Common myeloid progenitor, CD34-positive (primary cell): ENCODE measurements at places on chromosomes 2 and 18.

DNA sequence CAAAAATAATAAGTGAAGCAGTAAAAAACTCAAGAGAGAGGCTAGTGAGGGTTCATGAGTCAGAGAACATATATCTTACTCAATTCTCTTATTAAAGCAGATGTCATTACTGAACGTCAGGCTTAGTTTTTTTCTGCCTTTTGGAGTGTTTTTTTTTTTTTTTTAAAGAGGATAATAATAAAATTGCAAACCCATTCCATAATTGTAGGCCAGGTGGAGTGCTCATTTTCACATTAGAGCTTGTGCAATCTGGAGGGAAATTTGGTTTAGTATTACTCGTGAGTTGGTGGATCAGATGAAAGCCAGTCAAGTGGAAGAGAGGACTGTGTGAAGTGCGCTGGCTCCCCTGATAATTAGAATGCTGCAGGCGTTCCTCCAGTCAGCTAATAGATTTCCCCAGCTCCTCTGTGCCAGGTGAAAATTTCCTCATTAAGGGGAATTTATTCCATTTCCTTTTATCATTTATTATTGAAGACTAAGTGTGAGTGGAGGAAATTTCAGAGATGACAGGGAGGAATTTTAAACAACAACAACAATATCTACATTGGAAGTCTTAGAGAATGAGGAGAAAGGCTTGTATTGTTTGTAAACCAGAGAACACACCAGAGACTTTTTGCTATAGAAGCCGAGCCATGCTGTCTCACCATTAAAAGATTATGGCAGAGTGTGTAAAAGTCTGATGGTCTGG, 74.6 kb downstream of the CPS1 start:
- DNase-seq: no peak

- no peak for DNase-seq
Measured at GRCh38 chr2:241460631-241461030, 47.8 kb downstream of the STK25 start.

DNA sequence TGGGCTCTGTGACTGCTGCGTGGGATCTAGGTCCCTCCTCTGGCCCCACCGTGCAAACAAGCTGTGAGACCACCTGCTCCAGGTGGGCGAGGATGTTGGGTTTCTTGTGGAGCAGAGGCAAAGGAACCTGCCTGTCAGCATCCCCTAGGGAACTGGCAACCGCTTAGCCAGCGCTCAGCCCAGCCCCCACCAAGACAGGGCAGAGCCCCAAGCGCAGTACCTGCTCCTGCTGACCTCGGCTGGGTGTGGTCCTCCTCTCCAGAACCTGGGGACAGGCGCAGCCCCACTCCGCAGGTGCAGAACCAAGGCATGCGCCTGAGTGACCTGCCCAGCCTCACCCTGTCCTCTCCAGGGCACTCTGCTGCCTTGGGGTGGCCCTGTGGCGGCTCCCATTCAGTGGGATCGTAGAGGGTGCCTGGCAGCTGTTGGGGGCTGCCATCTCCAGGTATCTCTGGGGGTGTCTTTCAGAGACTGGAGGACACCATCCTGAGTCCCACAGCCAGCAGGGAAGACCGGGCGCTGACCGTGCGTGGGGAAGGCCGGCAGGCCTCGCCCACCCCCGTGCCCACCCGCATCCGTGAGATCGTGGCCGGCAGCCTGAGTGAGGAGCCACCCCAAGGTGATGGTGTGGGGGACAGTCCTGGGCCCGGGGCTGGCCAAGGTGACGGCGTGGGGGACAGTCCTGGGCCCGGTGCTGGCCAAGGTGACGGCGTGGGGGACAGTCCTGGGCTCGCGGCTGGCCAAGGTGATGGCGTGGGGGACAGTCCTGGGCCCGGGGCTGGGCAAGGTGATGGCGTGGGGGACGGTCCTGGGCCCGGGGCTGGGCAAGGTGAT, 12.3 kb downstream of the CROCC2 start:
- DNase-seq: no peak

- no peak for DNase-seq
Measured at GRCh38 chr2:118853651-118854291, 6.3 kb upstream of the EN1 start.

DNA sequence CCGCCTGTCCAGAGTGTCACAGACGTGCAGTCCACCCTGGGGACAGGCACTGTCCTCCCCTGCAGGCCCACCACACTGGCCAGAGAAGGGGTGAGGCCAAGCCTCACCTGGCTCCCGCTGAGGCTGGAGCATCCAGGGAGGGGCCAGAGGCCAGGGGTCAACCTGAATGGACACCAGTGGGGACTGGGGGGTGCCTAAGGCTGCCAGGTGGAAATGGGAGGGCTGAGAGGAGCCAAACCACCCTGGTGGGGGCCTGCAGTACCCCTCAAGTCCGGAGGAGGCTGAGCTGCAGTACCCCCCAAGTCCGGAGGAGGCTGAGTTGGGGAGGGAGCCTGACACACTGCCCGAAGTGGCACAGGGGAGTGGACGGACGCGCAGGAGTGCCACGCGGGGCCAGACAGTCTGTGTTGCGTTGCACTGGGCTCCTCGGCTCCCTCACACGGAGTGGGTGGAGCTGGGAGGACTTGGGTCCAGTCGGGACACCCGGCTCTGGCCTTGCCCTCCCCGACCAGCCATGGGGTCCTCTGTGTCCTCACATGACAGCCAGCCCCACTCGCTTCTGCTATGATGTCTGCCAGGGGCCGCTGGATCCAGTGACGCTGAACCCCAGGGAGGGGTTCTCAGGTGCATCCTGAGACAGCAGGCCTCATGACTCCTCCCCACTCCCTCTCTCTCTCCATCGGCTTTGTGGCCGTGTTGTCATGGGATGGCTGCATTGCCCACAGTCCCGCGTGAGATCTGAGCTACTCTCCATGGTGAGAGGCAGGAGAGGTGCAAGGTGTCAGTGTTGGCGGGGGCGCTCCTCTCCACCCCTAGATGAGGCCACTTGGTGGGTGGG, 22.3 kb upstream of the GPC1 start:
- no peak for DNase-seq

DNA sequence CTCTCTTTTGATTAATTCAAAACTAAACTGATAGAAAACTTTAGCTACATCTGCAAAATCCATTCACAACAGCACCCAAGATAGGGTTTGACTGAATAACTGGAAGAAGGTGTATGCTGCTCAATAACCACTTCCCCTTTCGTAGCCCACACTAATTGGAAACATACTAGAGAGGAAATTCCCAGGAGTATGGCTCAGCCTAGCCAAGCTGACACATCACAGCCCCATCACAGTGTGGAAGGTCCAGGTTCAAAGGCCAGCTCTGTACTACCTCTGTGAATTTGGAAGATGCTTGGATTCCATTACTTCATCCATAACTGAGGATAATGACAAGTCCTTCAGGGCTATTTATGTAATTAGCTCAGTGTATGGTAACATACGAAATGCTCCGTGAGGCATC, 185.4 kb downstream of the FBXO15 start:
- DNase-seq: no peak

- peak; percentile 9 for DNase-seq
Measured at GRCh38 chr2:21067859-21068537, 24.1 kb upstream of the APOB start.
